ENCODE measurements at places on chromosomes 2 and 18.

GRCh38 chr2:197866455-197866854, 62.1 kb downstream of the PLCL1 start:
- DNase-seq = no peak

GRCh38 chr2:134148172-134148571, 105.7 kb upstream of the MGAT5 start:
- no peak for DNase-seq

DNA sequence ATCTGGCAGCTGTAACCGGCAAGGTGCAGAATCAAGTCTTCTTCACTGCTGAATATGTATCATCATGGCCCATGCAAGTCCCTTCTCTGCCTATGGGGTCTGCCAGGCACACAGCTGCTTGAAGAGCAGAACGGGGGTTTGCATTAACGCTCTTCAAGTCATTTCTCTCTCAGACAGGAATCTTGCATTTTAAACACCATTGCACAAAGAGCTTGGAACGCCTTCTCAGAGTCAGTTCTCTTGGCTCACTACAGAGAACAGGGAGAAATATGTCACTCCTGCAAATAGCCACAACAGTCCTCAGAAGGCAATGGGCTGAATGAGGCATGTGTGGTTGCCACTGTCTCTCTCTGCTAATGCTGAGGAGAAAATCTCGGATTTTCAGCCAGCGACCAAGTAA, 2173.5 kb upstream of the PIK3C3 start:
- no peak for DNase-seq

- peak; percentile 42 for DNase-seq
These were observed 128.6 kb downstream of the NCK2 start for GRCh38 chr2:105873281-105873680.

DNA sequence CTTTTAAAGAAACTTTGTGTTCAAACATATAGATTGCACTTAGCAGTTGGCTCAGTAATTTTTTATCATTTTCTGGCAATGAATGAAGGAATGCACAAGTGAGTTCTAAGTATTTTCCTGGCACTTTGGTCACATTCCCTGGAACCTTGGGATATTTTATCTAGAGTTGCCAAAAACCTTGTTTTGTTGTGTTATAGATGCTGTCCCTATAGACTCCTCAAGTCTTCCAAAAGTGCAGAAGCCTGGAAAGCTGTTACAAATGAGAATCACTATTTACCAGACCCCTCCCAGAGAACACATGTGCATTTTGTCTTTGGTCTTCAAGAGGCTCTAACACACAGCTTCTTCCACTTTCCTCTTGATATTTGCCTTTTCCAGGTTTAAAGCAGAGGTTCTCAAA, 108.3 kb downstream of the RND3 start:
- DNase-seq = no peak

- peak; percentile 7 for DNase-seq
These were observed at the start of gene HOXD1 for GRCh38 chr2:176187899-176188773. HOXD1 (plus strand) TSS chr2:176188668; CDS start chr2:176188802, 134 bp downstream.

DNA sequence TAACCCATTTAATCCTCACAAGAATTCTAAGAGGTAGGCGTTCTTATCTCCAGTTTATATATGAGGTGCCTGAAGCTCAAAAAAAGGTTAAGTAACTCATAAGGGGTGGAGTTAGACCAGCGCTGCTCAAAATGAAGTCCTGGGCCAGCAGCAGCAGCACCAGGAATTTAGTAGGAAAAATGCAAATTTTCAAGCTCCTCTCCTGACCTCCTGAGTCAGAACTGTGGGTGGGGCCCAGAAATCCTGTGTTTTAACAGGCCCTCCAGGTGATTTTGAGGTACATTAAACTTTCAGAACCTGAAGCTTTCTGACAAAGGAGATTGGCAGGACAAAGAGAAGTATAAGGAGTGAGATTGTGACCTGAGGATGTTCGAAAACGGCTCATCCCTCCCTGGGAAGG, 66.0 kb upstream of the CCDC85A start:
- DNase-seq = no peak

DNA sequence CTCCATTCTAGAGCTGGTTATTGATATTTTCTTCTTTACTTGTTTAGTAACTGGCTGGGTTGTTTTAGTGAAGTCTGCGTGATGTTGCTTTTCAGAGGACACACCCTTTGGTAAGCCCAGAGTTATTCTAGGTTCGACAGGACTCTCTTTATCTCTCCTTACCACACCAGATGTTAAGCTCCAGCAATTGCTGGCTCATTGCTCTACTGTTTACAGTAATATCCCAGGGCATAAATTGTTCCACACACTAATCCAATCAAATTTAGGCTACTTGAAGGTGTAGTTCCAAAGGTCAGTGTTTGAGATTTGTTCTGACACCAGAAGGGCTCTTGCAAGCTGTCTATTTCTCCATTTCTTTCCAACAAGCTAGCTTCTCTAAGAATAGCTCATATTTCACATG, 506.6 kb downstream of the NR4A2 start:
- no peak for DNase-seq

- no peak for DNase-seq
These were observed 126.2 kb downstream of the TWIST2 start for GRCh38 chr2:238974081-238974480.

All from inflammatory macrophage treated with lipopolysaccharide for 4 hours (primary cell).